ENCODE measurements at places on chromosomes 1 and 21.

DNA sequence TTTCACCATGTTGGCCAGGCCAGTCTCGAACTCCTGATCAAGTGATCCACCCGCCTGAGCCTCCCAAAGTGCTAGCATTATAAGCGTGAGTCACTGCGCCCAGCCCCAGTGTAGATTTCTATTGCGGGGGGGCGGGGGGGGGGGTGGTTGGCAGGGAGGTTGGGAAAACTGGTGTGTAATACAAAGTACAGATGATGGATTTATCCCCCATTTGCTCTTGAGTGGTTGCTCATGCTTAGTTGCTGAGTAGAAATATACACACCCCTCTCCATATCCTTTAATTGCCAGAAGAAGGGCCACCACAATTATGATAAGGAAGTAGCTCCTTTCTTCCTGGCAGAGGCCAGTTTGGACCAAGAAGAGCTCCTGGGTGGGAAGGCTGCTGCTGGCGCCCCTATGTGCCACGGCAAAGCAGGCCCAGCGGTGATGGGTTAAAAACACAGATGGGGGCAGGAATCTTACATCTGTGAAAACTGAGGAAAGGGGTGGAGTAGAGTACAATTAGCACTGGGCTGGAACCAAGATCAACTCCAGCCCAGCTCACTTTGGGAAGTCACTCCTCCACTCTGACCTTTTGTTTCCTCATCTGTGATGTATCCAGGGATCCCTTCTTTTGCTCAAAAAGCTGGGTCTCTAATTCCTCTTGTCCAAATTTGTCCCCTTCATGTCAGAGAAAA lies 55.2 kb downstream of the MRPL37 start:
- DNase-seq = no peak

GRCh38 chr21:29857150-29857549 lies 82.6 kb downstream of the GRIK1 start:
- DNase-seq = no peak

- DNase-seq = no peak
These were observed 82.9 kb upstream of the POU3F1 start for GRCh38 chr1:38129473-38129872.

DNA sequence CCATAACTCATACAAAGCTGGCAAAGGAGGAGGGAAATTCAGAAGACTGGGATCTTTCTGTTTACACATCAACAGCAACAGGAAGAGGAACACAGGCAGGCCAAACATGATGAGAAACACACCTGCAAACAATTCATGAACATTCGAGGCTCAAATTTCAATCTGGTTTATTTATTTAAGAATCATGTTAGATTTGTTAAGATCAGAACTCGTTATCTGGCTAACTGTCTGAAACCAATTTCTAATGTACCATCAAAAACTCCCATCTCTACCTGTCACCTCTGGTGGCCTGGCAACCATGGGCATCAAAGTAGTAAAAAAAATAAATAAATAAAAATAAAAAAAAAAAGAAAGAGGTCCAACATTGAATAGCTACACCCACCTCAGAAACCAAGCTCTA lies 9.8 kb downstream of the LBR start:
- DNase-seq = no peak

GRCh38 chr1:32606565-32607371 lies 43.6 kb downstream of the ZBTB8OS start:
- DNase-seq = no peak
